ENCODE measurements at places on chromosomes 6 and 20.

DNA sequence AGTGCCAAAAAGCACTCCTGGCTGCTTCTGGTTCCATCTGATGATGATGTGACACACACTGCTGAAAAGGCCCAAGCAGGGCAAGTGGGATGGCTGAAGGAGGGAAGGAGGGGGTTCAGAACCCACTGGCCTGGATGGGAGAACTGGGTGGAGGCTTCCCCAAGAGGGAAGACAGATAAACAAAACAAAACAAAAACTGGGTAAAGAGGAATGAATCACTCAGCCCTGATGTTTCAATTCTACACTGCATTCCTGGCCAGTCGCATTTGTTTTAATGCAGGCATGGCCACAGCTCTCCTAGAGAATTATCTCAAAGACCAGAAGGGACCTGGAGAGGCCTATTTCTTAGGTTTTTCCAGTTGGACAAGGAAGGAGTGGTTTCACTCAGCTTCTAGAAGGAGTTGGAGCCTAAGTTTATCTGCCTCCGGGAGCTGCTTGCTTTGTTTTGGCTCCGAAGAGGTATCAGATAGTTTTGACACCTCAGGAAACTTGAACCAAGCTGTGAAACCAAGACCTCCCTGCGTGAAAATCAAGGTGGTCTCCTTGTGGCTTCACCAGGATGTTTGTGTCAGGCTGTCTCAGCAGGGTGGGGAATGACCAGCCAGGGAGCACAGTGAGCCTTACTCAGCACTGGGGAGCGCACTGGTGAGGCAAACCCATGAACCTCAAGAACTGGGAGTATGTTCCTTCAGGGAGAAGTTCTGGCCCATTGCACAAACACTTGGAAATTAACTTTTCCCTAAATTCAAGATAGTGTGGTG is 16.1 kb downstream of the TTPAL start:
- DNase-seq = no peak

DNA sequence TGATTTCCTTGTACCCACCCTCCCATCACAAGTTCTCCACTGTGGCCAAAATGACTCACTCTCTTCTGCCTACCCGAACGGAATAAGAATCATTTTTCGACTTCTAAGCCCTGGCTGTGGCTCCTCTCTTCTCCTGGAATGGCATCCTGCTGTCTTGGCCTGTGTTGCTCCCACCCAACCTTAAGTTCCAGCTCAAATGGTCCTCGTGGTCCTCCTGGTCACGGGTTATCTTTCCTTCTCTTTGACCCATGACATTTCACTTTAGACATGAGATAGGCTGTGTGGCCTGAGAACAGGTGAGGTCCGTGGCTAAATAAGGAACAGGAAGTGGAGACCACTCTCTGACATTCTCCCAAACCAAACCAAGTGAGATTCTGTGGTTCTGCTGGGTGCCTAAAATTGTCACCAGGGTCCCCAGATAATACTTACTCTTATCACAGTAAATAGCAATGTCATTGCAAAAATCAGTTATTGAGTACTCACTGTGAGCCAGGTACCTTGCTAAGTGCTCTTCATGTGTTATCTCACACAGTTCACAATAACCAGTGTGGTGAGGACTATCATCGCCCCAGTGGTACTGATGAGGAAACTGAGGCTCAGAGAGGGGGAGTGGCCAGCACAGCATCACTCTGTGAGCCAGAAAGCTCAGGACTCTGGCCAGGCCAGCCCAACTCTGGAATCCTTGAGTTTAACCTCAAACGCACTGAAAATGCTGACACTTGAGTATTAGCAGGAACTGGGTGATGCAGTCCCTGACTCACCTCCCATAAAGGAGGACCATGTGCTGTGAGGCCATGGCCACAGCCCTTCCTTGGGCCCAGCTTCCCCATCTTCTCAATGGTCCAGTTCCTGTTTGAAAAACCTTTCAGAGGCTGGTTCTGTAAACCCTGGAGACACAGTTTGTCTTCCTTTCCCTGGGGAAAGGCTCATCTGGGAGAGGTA is 74.8 kb upstream of the SIRPA start:
- no peak for DNase-seq

GRCh38 chr6:96505363-96505762 is 16.2 kb upstream of the UFL1 start:
- DNase-seq = no peak

GRCh38 chr20:13338999-13339411 is 117.9 kb downstream of the ISM1 start:
- DNase-seq = no peak
